AG10803 (cell line): ENCODE measurements at places on chromosomes 3 and 15.

- DNase-seq, result no peak
Measured at GRCh38 chr15:28107111-28107903, 8.2 kb upstream of the OCA2 start.

DNA sequence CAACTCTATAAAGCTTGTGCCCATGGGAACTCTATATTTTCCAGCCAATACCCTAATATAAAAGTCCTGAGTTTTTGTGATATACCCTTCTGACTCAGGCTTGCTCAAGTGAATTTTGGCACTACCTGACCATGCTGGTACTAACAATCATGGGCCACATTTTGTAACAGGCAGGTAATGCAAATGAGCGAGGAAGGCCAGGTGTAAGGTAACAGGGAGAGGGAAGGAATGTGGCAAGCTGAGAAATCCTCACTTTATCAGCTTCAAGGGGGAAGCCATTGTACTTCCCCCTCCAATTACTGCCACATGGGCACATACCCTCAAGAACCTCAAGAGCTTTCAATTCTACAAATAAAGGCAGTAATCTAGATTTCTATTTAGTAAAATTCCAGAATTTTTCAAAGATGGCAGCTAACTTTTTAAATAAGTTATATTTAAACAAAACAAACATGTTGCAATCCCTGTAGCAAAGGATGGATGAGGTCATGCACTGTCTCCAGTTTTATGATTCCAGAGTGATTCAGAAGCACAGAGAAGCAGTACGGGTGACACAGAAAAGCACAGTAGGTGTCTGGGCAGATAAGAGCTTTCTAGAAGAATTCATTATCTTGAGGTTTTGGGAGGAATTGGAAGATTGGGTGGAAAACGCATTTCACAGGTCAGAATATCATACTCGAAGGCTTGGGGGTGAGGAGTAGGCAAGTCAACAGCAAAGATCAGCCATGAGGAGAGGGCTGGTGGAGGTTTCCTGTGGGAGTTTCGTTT is 87.6 kb downstream of the FOXP1 start:
- DNase-seq, result peak; percentile 87

DNA sequence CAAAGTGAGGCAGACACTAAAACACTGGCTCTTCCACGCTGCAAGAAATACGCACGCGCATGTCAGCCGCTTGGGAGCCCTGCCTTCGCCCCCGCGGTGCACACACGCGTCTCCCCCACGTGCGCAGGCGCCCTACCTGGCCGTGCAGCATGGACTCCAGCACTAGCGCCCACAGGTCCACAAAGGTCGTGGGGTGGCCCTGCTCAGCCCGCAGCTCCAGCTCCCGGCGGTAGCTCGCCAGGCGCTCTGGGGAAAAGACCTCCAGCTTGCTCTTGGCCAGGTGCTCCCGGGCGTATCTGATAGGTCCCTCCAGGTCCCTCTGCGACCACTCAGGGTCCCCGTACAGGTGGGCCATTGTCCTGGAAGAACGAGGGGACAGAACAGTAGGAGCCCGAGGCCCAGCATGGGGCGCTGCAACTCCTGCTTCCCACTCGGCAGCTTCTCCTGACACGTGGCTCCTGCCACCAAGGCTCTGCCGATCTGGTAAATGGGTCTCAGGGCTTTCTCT is 14.9 kb downstream of the PLA2G4D start:
- no peak for DNase-seq

- peak; percentile 4 for DNase-seq
Measured at GRCh38 chr15:40637221-40637745, 43.2 kb downstream of the KNL1 start.

- no peak for DNase-seq
Measured at GRCh38 chr15:86439614-86440013, 359.9 kb downstream of the AGBL1 start.

DNA sequence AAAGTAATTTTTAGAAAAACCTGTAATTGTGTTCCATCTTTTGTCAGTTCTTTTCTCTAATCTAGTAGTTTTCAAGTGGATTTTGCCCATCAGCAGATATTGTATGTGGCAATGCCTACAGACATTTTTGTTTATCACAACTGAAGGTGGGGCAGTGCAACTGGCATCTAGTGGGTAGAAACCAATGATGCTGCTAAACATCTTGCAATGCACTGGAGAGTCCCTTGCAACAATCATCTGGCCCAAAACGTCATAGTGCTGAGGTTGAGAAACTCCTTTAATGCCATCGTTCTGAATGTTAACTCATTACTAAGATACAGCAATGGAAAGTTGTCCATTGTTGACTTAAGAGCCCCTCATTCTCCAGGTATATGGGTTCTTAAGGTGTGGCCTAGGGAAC is 80.1 kb downstream of the BTD start:
- DNase-seq, result peak; percentile 49

DNA sequence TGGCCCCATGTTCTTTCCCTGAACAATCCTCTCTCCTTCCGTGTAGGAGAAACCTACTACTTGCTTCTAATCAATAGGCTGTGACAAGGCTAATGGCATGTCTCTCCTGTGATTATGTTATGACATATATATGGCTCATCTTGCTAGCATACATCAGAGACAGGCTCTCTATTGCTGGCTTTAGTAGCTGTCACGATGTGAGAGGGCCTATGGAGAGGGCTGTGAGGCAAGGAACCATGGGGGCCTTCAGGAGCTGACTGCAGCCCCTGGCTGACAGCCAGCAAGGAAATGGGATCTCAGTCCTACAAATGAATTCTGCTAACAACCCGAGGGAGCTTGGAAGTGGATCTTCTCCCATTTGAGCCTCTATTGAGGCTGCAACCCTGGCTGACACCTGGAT is 96.3 kb downstream of the EOMES start:
- no peak for DNase-seq
